ENCODE measurements at places on chromosomes 1 and 21. TPM values are rescaled to one million over a fixed set of nuclear protein-coding genes. Genes with fewer than 3 reads are reported as not detected.

- DNase-seq, result no peak
These were observed 63.1 kb downstream of the ZNF281 start for GRCh38 chr1:200346700-200347099.

- no peak for DNase-seq
These were observed 11.9 kb upstream of the RNPEP start for GRCh38 chr1:201970334-201971159.

DNA sequence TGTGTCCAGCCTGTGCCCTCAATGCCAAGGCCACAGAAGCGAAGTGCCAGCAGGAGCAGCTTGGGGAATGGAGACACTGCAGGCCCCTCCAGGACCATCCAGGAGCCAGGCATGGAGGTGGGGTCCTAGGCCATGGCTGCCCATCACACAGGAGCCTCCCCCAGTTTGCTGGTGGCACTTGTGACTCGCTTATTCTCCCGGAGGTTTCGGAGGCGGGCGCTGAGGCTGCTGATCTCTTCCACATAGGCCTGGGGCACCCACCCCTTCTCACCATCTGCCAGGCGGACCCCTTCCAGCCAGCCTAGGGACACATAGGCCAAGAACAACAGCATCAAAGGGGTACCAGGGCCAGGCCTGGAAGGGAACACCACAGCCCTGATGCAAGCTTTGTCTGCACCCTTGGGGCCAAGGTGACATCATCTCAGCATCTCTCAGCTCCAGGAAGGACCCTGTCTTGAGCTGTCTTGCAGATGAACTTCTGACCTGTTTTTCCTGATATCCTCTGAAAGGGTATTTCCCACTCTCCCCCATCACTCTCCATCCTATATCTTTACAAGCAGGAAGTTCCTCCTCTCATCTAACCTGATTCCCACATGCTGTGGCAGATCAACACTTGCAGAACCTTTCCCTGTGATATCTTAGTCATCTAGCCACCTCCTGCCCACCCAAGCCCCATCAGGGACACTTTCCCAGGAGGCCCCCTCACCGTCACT is 13.9 kb downstream of the ARHGEF19 start:
- DNase-seq, result no peak

GRCh38 chr1:81681114-81681513 is 119.6 kb upstream of the ADGRL2 start:
- no peak for DNase-seq

DNA sequence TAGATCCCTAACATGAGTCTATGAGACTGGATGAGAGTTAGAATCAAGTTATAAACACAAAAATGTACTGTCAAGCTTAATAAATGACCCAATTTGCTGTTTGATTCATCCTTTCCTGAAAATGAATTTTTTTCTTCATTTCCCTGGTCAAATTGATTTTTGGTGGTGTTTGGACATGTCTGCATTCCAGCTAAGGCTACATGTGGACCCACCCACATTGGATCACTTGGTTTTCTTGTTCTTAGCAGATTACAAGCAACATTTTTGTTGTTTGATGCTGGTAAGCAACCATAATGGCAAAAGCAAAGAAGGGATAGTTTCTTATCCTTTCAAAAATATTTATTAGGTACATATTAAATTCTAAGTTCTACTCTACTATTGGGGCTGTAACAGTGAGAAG is 181.1 kb downstream of the NEK7 start:
- DNase-seq, result no peak

DNA sequence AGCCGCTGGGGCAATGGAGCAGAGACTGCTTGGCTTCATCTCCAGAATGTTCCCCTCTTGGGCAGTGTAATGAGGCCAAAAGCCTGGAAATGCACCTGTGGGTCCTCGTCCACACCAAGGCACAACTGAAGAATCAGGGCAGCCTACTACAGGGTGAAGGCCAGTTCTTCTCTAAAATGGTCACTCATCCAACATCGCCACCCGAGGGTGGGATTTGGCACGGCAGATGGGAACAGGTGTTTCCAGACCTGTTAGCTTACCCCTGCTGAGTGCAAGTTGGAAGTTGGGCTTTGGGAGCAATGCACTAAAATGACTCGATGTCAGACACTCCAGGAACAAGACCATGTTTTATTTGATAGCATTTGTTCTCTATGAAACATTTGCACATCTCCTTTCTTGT is 543.7 kb downstream of the NPHP4 start:
- no peak for DNase-seq

DNA sequence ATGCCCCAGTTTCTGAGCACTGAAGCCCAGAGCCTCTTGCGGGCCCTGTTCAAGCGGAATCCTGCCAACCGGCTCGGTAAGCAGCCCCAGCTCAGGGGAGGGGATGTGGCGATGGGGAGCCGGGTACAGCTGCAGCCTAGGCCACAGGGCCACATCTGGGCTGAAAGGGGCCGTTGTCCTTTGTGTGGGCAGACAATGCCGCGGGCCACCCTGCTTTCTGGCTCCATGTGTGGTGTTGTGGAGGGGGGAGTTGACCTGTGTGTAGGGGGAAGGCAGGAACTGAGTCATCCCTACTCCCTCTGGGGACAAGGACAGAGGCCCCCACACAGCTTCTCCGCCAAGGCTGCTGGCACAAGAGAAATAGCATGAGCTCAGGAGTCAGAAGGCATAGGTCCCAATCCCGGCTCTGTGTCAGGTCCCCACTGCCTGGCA is 26.0 kb downstream of the RPS6KA1 start:
- DNase-seq, result no peak

GRCh38 chr1:151774256-151774922 is 11.1 kb upstream of the MRPL9 start:
- no peak for DNase-seq

DNA sequence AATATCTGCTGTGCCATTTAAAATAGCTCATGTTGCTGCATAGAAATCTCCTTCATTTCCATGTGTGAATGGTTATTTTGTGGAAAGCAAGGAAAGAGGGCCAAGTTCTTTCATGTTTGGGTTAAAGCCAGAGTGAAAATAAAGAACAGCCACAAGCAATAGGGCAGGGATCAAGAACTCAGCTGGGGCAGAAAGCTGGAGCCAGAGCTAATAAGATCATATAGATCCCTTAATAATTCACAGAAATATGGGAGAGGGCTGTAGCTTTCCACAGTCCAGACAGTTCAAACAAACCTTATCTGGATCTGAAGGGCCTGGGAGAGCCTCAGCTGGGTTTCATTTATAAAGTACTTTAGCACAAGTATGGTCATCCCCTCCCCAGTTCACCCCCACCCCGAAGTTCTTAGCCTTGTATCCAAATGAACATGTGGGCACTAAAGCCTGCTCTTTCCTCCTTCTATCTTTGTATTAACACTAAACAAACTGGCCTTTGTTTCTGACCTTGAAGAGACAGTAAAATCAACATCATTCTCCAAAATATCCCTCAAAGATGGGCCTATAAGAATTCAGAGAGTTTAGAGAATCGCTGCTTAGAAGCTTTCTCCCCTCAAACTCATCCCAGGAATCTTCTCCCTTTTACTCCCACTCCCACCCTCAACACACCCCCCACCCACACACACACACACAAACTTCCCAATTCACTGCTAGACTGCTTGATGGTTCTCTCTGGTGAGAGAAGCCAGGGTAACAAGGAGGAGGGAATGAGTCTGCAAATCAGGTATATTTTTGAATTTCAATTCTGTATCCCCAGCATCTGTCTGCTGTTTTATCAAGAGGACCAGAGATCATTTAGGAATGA is 41.7 kb downstream of the UTP25 start:
- DNase-seq, result no peak

DNA sequence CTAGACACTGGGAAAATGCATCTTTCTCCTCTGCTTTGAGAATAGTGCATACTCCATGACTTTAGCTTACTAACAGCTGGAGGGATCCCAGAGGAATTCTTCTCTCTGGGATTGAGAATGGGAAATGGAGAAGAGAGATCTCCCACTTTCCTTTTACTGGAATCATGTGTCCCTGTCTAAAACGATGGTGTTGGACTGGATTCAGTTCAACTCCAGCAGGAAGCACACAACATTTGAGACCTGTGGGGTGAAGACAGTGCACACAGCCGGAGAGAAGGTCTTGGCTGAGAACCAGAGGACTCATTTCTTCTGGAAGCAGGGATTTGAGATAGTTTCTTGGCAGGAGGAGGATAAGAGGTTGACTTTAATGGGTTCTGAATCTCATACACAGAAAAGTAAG is 58.7 kb downstream of the TRABD2B start:
- no peak for DNase-seq

DNA sequence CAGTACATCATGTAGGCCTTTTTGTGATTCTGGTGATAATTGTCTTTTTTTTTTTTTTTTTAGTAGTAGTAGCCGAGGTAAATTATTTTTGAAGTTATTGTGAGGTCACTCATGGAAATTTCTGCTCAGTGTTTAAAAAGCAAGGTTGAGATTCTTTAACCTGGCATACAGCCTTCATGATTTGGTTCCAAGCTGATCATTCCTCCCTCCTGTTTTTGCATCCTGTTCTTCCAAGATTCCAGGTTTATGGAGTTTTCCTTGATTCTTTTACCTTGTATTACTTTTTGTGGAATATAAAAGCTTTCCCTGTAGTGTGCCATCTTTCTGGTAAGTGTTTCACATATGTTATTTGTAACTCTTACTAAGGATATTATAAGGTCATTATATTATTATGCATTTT is 9.1 kb downstream of the ZFYVE9 start:
- DNase-seq, result no peak

GRCh38 chr1:184982002-184982954 is 8.0 kb upstream of the NIBAN1 start:
- DNase-seq, result no peak

GRCh38 chr1:197672347-197672746 is 102.9 kb downstream of the DENND1B start:
- no peak for DNase-seq

GRCh38 chr1:223683586-223684487 is 18.3 kb upstream of the CAPN8 start:
- no peak for DNase-seq

GRCh38 chr1:234750922-234751627 is 141.1 kb upstream of the IRF2BP2 start:
- DNase-seq, result no peak

- no peak for DNase-seq
These were observed 52.1 kb downstream of the SYDE2 start for GRCh38 chr1:85148524-85149250.

DNA sequence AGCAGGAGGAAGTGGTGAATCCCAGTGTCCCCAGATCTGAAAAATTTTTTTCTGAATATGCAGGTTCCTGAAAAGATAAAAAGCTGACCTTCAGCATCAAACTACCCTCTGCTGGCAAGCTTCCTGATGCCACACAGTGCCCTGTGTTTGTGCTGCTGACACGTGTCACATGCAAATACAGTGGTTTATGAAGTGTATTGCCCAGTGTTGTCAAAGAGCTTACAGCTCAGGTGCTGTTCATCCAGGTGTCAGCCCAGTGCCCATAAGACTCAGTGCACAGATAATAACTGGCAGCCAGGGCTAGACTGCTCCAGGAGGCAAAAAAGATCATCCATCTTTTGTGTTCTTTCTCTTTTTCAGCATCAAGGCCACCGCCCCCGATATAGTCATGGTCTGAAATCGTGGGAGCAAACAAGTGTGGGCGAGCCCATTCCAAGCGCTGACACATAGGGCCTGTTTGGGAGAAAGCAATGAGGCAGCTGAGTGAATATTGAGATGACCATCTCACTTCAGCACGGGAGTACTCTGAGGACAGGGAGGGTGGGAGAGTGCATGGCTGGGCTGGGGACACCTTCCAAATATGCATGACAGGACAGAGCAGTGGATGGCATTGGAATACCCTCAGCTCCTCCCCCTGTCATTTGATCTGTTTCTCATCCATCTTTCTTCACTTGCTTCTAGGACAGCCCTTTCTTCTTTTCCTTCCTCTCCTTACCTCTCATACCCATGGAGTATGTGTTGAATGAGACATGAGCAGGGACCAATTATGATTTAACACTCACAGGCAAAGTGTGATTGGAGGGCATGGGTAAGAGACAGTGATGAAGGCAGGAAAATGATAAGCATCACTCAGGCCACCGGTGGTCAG is 6.4 kb upstream of the KCNK1 start:
- DNase-seq, result no peak

DNA sequence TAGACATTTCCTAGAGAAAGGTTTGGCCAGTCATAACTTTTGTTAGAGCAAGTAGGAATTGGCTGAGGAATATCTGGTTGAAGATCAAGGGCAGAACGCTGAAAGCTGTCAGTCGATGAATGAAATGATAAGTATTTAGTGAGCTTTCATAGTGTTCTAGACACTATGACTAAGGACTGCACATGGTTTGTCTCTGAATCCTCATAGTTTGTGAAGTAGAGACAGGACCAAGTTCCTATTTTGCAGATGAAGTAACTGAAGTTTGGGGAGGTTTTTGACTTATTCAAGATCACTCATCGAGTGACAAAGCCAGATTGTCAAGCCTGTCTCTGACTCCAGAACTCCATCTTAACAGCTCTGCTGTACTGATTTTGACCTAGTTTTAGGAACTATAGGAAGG is 4.7 kb downstream of the ELOA start:
- DNase-seq, result no peak

GRCh38 chr1:39409055-39409816 is 82.2 kb upstream of the BMP8A start:
- no peak for DNase-seq

DNA sequence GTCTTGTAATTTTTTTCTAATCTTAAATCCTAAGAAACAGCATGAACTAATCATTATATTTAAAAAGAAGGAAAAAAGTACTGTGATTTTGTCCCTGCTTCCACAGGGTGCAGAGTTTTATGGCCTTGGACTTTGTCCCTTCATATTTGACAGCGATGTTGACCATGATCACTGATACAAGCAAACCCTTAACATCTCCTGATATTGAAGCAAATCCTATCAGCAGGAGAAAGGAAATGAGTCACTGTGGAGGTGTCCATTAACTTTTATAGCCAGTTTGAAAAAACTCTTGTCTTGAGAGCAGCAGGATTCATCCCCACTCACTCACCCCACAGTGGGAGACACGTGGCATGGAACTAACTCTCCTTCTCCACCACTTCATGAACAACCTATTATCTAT is 5.1 kb upstream of the REG4 start:
- DNase-seq, result no peak

GRCh38 chr1:159429074-159429861 is 2.7 kb upstream of the OR10J4 start:
- no peak for DNase-seq

UBIAD1 gene
- 19.0 TPM for total RNA-seq

KIRREL1 gene
- total RNA-seq, result 122 TPM

AUNIP gene
- 1.3 TPM for total RNA-seq

RIMS3 gene
- total RNA-seq, result 16.5 TPM

AMIGO1 gene
- total RNA-seq, result 5.2 TPM

DIRAS3 gene
- 1.7 TPM for total RNA-seq

SAMD13 gene
- 0.81 TPM for total RNA-seq

CFHR4 gene
- not detected for total RNA-seq

CYP4A22 gene
- not detected for total RNA-seq

C4BPA gene
- total RNA-seq, result not detected

EDN2 gene
- total RNA-seq, result not detected

TBX15 gene
- total RNA-seq, result 3.1 TPM

FAM151A gene
- not detected for total RNA-seq

Data from osteocyte (in vitro differentiated cells).